ENCODE measurements at places on chromosomes 5 and 9.

DNA sequence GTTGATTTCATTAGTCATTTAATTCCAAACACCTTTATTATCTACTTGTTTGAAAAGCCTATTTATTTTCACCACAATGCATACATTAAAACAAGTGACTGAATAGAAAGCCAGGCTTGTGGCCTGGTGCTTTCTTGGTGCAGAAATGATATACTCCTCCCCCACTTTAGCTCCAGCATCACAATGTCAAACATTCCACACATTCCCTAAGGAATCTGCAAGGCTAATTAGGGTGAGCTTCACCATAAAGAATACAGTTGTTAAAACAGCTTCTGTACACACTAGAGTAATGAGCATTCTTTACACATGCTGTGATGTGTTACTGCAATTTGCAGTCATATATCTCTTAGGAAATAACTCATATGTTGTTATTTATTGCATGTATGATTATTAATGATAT is 705.7 kb downstream of the CETN3 start:
- no peak for DNase-seq

- DNase-seq = no peak
Measured at GRCh38 chr9:113454914-113455761, 8.4 kb upstream of the RGS3 start.

GRCh38 chr5:74895906-74896305 is 29.7 kb upstream of the FAM169A start:
- no peak for DNase-seq

GRCh38 chr5:139670369-139671095 is 22.4 kb downstream of the CXXC5 start:
- no peak for DNase-seq

- DNase-seq = no peak
Measured at GRCh38 chr5:144370273-144370672, 199.6 kb downstream of the KCTD16 start.

DNA sequence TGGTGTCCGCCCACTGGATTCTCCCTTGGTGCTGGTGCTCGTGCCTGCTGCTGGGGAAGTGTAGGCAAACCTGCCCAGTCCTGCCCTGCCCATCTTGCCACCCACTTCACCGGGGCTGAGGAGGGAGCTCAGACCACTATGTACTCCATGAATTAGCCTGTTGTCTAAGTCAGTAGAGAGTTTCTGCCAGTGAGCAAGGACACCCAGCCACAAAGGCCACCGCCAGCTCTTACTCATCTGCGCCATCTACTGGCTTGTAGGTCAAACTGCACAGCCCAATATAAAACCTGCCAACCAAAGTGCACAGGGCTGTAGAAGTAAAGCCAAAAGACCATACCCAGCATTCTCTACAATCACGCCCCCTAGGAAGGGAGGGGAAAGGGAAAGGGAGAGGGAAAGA is 102.3 kb downstream of the GLIS3 start:
- DNase-seq = no peak

- DNase-seq = no peak
Measured at GRCh38 chr9:126335837-126336735, 9.5 kb downstream of the MVB12B start.

Data from epithelial cell of prostate (primary cell).